ENCODE measurements at places on chromosomes 2 and 18.

DNA sequence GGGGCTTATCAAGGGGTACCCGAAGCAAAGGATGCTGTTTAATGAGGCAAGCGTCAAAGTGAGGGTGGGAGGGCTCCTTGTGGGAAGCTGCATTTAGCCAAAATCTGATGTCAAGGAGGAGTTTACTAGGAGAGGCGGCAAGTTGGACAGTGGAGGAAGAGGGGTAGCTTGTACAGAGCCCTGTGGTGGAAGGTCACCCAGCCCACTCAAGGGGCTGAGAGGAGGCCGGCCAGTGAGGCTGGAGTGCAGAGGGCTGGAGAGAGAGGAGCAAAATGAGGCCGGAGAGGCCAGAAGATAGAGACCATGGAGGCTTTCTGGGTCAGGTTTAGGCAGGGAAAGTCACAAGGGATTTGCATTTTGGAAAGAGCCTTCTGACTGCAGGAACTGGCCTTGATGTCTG lies 49.5 kb downstream of the ASB1 start:
- DNase-seq = no peak

- no peak for DNase-seq
These were observed 558.2 kb upstream of the PIK3C3 start for GRCh38 chr18:41396861-41397260.

DNA sequence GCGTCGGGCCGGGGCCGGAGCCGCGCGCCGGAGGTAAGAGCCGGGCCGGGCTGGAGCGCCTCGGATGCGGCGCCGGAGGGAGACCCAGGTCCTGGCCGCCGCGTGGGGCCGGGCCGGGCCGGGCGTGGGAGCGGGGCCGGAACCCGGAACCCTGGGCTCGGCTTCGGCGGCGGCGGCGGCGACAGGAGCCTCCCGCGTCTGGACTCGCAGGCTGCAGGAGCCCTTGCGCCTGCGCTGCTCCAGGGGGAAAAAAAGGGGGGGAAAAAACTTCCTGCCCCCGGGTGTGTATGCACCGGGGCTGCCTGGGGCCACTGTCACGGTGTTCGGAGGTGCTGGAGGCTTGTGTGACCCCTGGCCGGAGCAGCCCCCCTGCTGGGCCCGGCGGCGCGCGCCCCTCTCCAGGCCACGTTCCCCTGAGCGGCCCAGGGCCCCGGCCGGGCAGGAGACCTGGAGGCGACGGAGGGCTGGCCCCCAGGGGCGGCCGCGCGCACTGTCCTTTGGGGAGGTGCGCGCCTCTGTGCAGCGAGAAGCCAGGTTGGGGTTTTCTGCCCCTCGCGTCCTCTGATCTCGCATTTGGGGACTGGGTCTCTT lies 864 bp downstream of the KLHL29 start:
- DNase-seq = no peak

- DNase-seq = no peak
These were observed 17.3 kb downstream of the SALL3 start for GRCh38 chr18:78996741-78997490.

GRCh38 chr2:171702781-171703556 lies 15.7 kb downstream of the DYNC1I2 start:
- DNase-seq = no peak

DNA sequence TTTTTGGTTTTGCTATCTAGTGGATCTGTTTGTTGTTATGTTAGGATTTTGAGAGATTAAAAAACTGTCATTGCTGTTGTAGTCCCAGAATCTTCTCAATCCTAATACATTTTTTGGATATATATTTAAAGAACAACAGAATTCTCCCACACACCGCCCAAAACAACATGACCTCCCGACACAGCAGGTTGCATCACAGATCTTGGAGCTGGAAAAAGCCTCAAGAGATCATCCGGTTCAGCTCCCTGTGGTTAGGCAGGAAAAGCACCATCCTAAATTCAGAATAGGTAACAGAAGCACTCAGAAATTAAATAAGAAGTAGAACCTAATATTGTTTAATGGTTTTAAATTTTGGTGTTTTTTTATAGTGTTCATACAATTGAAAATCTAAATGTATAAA lies 251.4 kb upstream of the STON1 start:
- no peak for DNase-seq

GRCh38 chr2:48849770-48850169 lies 94.2 kb upstream of the LHCGR start:
- DNase-seq = no peak

DNA sequence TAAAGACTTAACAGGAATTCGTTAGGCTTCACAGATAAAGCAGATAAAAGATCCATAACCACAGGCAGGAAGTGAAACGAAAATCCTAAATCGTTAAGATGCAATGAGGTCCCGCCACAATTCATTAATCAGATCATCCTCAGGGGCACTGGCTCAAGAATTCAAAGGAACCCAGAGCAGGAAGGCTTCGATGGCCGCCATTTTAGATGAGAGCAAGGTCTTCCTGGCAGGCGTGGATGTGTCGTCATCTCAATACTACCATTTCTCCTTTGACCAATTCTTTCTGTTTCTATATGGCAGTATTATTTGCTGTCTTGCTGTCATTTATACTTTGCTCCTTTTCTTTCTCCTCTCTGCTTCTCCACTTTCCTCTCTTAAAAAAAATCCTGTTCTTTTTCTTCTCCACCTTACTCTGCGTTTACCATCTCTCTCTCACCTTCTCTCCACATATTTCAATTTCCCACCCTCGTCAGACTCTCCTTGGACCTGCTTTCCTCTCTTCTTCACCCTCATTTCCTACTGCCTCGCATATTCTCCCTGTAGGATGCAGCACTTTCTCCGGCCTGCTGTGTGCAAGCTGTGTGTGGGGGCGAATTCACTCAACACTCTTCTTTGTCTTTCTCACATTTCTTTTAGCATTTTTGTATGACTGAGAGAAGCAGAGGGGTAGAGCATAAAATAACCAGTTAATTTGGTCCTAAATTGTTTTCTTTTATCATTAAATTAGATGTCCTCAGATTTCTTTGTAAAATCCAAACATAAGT lies 35.1 kb upstream of the LHCGR start:
- DNase-seq = no peak

- DNase-seq = no peak
These were observed 258.4 kb downstream of the LOXHD1 start for GRCh38 chr18:46398625-46399024.

DNA sequence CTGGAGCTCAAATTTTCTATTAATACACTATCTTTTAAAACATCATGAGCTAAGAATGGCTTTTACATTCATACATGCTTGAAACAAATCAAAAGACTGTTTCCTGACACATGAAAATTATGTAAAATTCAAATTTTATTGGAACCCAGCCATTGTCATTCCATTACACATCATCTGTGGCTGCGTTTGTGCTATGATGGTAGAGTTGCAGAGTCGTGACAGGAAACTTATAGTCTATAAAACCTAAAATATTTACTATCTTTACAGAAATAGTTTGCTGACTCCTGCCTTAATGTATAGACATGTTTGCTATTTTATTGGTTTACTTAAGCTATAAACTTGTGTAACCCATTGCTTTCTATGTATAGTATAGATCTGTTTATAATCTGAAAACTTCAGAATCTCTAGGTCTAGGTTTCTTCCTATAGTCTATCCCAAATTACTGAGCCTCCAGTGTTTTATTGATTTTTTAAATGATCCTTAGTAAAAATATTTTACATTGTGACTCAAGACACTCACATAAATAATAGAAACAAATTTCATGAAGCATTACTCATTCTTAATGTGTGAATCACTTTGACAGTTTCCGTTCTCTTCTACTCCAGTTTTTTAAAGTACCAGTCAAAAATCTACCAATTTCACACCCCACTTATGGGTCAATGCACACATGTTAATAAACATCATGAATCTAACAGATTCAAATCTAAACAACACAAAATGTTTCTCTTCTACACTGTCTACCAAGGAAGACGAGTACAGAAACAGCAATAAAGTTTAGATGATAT lies 26.4 kb upstream of the MRPL19 start:
- DNase-seq = no peak

DNA sequence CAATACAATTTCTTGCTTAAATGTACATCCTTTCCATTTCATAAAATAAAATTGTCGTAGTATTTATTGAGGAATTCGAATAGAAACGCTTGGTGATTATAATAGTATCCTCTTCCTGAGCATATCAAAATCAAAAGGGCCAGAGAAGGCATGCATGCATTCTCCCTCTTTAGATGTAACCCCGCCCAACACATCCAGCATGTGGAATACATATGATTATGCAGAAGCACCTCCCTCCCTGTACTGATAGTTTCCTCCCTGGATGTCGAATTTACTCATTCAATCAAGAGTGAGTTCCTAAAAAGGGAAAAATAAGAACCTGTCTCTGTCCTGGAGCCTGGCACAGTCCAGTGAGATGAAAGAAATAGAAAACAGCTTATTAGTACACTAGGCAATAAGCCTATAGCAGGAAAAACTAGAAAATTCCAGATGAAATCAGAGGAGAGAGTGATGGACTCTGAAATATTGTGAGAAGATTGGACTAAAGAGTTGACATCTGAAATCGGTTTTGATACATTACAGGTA lies 262.9 kb downstream of the RDH14 start:
- no peak for DNase-seq

DNA sequence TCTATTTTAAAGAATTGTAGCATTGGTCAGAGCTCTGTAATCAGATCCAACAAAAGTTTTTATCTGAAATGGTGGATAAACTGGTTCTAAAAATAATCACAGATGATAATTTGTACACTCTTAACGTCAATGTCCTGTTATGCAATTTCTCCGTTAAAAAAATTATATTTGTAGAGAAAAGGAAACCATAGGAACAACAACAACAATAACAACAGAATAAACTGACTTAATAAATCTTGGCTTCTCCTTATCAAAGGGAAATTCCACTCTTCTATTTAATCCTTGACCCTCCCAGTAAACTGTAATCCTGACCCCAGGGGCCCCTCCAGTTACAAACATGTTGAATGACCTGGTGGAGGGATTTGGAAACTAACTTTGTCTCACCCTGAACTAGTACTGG lies 78.6 kb upstream of the ZFP36L2 start:
- DNase-seq = no peak

DNA sequence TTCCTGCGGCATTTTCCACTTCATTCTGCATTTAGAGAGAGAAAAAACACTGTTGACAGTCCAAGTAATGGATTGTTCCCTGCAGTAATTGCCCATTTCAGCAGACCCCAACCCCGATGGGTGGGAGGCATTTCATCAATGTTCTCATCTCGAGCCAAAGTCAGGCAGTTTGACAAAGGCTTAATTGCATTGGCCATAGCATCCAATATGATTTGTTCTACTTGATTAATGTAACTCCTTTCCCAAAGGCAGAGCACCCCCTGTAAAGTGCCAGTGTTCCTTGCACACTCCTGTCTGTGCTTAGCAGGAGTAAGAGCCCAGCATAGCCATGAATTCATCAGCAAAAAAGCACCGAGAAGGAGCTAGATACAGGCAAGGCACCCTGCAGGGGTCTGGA lies 174.4 kb downstream of the SEPTIN10 start:
- DNase-seq = no peak

- DNase-seq = no peak
These were observed 51.7 kb downstream of the MYO5B start for GRCh38 chr18:50143294-50143693.

- no peak for DNase-seq
These were observed 109.0 kb downstream of the BCL2 start for GRCh38 chr18:63210521-63210920.

DNA sequence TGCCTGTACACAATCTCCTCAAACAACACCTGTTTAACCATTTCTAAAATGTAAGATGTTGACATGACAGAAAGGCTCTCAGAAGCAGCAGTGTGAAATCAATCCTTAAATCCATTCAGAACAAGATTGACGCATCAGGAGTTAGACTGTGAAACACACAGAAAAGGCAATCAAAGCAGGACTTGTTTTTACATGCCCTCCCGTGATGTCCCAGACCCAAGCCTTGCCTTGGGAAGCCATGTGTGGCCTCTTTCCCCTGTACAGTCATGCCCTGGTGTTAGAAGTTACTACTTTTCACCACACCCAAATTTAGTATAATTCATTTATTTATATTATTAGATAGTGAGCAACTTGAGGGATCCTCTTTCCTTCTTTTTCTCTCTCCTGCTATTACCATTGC lies 115.7 kb downstream of the NCKAP5 start:
- no peak for DNase-seq

GRCh38 chr18:11729556-11729955 lies 40.5 kb downstream of the GNAL start:
- no peak for DNase-seq

- no peak for DNase-seq
These were observed 13.1 kb upstream of the LHCGR start for GRCh38 chr2:48768669-48769068.

- DNase-seq = no peak
These were observed 427.8 kb upstream of the ZEB2 start for GRCh38 chr2:144947709-144948037.

DNA sequence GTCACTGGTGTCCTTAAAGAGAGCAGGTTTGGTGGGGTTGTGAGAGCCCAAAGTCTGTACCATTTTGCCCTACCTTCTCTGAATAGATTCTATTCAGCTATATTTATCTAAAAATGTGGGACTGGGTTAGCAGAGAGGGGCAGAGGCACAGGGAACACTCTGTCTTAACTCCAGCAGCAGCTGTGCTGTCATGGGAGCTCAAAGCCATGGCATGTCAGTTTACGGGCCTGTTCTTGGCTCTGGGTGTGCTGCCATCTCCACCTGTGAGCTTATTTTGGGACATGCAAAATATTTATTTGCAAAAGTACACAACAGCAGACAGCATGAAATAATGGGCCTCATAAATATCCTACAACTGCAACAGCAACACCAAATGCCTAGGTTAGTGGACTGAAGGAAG lies 129.6 kb upstream of the KCTD1 start:
- DNase-seq = no peak

DNA sequence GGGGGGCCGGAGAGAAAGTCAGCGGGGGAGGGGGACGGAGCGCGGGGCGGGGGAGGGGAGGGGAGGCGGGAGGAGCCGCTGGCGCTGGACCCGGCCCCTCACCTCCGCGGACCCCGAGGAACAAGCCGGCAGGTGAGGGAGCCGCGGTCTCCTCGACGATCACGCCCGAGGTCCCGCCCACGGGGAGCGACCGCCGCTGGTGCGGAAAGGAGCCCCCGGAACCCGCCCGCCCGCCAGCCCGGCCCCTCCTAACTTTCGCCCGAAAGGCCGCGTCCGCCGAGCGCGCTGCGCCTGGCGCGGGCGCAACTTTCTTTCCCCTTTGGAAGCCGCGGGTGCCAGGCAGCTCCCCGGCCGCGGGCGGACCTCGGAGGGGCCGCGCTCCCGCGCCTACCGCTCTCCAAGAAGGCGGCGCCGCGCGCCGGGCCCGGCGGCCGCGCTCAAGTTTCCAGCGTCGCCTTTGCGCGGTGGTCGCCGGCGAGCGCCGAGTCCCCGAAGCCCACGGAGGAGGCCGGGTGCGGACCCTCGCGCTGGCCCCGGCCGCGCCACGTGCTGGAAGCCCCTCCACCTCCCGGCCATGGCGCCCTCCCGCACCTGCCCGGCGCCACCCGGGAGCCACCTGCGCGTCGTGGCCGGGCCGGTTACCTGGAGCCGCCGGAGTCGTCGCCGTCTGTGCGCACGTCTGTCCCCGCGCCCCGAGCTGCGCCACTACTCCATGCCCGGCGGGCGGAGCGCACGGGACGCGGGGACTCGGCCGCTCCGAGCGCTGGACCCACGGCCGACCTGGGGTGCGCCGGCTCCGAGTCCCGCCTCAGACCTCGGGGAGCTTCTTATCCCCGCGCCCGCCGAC lies at the start of gene ALKAL2:
TSS of gene ALKAL2 (minus strand) at position 181 of the 847 bp plus-strand sequence. CDS start 256 bp downstream, outside the sequence.
- DNase-seq = no peak

GRCh38 chr2:27097341-27097740 lies 10.8 kb downstream of the KHK start:
- DNase-seq = no peak

- no peak for DNase-seq
These were observed 251.5 kb downstream of the GPD2 start for GRCh38 chr2:156687715-156688114.

GRCh38 chr2:217051416-217051815 lies 191.6 kb upstream of the TNP1 start:
- DNase-seq = no peak

All from NCI-H2107 (cell line).